Activated CD4-positive, alpha-beta memory T cell treated with anti-CD3 and anti-CD28 coated beads for 36 hours (primary cell): ENCODE measurements at places on chromosomes 2 and 18. TPM values are rescaled to one million over a fixed set of nuclear protein-coding genes. Genes with fewer than 3 reads are reported as not detected.

The EHD3 gene
- 1.5 TPM for total RNA-seq

The GPR75 gene
- 0.36 TPM for total RNA-seq

The CIB4 gene
- not detected for total RNA-seq

The SERPINB13 gene
- not detected for total RNA-seq

The CRACDL gene
- total RNA-seq = 0.31 TPM

The WDR12 gene
- 97.8 TPM for total RNA-seq

The FBXO41 gene
- total RNA-seq = 15.2 TPM

The CDH7 gene
- not detected for total RNA-seq

The XDH gene
- not detected for total RNA-seq
